ENCODE measurements at places on chromosomes 2 and 18.

- DNase-seq, result no peak
These were observed 11.2 kb downstream of the CFAP210 start for GRCh38 chr2:169683054-169683424.

- peak; percentile 62 for DNase-seq
These were observed 93.1 kb downstream of the CABLES1 start for GRCh38 chr18:23228102-23229061.

DNA sequence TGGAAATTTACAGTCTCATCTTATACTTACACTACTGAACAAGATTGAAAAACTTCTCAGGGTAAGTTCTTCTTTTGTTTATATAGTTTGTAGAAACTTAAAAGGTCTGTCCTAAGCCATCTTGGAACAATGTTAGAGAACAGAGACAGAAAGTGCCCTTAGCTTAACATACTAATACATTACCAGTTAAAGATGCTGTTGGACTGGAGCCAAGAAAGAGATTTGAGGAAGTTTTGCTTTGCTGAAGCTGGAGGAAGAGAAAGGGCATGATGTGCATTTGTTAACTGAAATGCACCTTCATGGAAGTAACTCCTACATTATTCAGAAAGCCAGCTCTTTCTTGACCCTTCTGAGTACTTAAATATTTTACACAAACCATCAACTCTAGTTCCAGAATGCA is 66.5 kb upstream of the TNFRSF11A start:
- peak; percentile 4 for DNase-seq

GRCh38 chr2:188456114-188456909 is 164.6 kb downstream of the GULP1 start:
- DNase-seq, result no peak

DNA sequence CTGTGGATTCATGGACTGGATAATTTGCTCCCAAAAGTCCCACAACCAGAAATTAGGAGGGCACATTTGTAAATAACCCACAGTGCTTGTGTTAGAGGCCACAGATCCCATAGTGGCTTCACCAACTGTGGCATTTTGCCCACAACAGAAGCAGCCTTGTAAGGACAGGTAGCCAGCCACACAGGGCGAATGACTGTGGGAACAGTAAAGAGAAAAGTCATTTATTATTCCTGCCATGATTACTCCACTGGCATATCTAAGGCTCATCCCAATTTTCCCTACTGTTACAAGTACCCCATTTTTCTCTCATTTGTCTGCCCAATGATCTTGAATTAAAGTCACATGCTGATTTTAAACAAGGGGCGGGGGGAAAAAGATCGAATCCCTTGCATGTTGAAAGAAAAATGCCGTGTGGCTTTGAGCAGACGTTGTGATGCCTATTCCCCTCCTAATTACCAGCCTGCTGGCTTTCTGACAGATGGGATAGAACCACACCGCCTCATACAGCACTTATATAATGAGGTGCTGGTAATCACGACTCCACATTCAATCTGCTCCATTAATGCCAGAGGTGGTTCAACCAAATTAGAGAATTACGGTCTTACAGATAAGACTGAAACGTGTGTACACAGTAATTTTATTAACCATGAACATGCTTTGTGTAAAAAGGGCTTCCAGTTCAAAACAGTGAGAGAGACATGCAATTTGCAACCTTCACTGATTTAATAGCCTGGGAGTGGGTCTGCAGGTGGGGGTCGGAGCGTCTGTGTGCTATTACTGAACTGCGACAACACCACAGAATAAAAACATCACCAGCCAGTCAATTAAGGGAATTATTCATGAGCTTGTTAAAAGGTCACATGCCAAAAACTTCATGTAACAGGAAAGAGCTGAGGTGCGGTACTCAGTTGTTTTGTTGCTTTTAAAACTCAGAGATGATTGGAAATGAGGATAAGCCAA is 196.0 kb downstream of the TMEM163 start:
- DNase-seq, result no peak

DNA sequence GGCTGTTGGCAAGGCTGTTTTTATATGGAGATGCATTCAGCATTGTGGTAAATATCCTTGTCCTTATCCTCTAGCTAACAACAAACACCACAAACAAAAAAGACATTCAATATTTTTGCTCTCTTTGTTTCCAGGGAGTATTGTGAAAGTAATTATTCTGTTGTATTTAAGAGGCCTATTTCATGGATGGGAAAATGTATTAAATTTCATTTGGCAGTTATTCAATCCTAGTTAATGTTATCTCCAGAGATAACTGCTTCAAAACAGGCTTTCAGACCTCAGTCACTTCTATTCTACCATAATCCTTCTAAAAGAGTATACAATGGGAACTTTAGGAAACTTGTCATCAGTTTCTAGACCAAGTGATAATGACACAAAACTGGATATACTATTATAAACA is 280.5 kb upstream of the CCDC68 start:
- no peak for DNase-seq

DNA sequence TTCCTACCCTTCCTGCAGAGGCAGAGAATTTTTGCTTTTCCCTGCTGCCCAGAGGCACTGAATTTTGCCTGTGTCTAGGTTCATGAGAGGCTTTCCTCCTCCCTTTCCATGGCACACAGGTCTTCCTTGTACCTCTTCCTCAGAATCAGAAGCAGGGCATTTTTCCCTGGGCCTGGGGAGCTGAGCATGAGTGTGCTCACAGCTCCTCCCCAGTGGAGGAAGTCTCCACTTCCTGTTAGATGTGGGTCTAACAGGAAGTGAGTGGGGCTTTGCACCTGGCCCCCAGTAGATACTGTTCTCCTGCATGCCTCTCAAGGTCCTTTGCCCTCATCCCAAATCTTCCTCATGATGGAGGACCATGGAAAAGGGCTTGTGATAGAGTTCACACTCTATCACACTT is 297.2 kb upstream of the FIGN start:
- no peak for DNase-seq

GRCh38 chr2:187547353-187547979 is 6.8 kb downstream of the TFPI start:
- DNase-seq, result peak; percentile 94

Data from lung microvascular endothelial cell (primary cell).